ENCODE measurements at places on chromosomes 6 and 20. TPM values are rescaled to one million over a fixed set of nuclear protein-coding genes. Genes with fewer than 3 reads are reported as not detected.

Gene PTCHD4
- polyA plus RNA-seq: 2.6 TPM

Gene IRAK1BP1
- polyA plus RNA-seq: 13.1 TPM

Gene EBF4
- polyA plus RNA-seq: 31.5 TPM

Gene C20orf144
- 0.20 TPM for polyA plus RNA-seq

Gene HS3ST5
- 1.4 TPM for polyA plus RNA-seq

DNA sequence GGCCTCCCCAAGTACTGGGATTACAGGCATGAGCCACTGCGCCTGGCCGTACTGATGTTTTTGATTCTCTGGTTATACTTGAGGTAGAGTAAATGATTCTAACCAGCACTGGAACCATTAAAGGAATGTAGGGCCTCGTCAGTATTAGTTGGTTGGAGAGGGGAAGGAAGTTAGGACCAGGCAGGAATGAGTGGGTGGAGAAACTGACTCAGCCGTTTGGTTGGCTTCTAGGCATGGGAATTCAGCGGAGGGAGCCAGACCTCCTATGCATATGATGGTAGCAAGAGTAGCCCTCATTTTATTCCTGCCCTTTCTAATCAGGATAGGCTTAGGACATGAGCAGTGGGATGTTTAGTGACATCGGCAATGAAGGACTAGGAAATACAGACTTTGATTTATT lies 19.0 kb upstream of the SERINC3 start:
- DNase-seq: no peak

DNA sequence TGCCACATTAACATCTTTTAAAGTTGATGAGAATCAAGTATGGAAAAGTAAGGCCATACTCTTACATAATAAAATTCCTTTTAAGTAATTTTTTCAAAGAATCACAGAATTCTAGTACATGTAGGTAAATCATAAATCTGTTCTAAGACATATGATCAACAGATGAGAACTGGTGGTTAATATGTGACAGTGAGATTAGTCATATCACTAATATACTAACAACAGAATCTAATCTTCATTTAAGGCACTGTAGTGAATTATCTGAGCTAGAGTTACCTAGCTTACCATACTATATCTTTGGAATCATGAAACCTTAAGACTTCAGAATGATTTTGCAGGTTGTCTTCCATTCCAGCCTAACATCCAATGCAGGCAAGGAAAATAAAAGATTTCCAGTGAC lies 11.6 kb downstream of the PLN start:
- DNase-seq: no peak

GRCh38 chr6:56356426-56356825 lies 109.0 kb upstream of the COL21A1 start:
- no peak for DNase-seq

GRCh38 chr6:169131390-169131789 lies 122.3 kb downstream of the THBS2 start:
- no peak for DNase-seq

DNA sequence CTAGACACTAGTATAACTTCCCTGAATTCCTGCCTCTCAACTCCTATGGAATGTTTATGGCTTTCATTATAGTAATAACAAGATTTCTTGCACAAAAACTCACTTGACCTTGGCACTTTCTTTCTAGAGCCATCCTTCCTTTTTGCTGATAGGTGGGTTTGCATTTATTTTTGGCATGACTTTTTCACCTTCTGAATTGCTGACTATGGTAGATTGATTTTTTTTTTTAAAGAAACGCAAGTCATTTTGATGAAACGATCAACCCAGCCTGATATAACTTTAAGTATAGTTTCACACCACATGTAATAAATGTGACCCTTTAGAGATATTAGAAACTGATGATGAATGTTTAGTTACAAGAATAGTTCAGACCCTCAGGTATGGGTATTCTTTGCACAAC lies 61.8 kb downstream of the BMP6 start:
- DNase-seq: no peak

DNA sequence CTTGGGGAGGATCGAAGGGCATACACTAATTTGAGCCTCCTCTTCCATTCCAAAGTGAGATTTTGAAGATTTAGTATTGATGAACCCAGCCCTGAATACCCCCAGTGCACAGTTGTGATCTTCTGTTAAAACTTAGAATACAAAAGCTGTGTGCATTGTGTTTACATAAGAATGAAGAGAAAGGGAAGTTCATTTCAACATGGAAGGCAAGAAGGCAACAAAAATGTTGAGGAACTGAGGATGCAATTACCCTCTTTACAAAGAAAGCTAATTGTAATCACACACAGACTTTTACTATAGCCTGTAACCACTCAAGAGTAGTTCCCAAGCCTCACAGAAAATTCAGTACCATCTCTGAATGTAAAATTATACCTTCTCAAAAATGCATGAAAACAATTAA lies 49.3 kb downstream of the GFOD1 start:
- no peak for DNase-seq

DNA sequence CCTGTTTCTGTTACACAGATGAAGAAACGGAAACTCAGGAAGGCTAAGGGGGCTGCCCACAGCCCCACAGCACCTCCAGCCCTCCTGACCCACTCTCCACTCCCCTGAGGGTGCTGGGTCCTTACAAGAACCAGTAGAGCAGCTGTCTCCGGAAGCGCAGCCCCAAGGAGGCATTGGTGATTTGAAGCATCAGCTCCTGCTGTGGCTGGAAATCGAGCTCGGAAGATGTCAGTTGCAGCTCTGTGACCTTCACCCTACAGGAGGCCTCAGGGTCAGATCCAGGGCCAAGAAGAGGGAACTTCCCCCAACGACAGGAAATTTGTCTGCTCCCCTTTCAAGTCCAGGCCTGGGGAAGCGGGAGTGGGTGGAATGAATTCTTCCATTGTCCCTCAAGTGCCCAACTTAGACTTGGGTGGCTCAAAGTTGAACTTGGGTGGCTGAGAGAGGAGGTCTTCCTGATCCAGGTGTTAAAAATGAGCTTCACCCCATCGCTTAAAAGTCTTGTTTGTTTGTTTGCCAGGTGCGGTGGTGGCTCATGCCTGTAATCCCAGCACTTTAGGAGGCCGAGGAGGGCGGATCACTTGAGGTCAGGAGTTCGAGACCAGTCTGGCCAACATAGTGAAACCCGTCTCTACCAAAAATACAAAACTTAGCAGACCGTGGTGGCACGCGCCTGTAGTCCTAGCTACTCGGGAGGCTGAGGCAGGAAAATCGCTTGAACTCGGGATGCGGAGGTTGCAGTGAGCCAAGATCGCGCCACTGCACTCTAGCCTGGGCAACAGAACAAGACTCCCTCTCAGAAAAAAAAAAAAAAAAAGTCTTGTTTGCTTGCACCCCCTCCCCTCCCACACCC lies 1.9 kb downstream of the PLTP start:
- DNase-seq: no peak

DNA sequence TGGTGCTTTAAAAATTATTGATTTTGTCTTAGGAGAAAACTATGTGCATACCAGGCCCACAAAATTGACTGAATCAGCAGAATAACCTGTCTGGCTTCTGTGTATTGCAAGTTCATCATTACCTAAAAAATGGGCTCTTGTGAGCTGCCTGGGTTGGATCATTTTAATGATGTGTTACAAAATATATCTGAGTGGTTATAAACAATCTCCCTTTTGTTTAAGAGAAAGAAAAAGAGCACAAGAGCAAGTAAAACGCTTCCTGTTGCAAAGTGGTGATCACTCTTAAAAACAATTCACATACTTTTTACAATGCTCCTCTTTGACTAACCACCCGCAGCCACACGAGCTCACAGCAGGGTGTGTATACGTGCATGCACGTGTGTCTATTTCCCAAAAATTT lies 335.1 kb downstream of the HDGFL1 start:
- DNase-seq: no peak

All from right renal pelvis (tissue), 4 donors.